Fibroblast of mammary gland (primary cell): ENCODE measurements at places on chromosomes 6 and 20.
A peak's percentile ranks its signal among the peaks of the same experiment; 100 is the strongest.

GRCh38 chr20:12086359-12086758 lies 168.7 kb downstream of the BTBD3 start:
- peak; percentile 20 for DNase-seq

DNA sequence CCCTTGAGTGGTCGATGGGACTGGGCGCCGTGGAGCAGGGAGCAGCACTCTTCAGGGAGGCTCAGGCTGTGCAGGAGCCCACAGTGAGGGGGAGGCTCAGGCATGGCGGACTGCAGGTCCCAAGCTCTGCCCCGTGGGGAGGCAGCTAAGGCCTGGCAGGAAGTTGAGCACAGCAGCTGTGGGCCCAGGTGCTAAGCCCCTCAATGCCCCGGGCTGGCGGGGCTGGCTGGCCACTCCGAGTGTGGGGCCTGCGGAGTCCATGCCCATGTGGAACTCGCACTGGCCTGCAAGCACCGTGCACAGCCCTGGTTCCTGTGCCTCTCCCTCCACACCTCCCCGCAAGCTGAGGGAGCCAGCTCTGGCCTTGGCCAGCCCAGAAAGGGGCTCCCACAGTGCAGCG lies 948.4 kb upstream of the EYS start:
- no peak for DNase-seq

GRCh38 chr20:44027343-44028002 lies 112.8 kb downstream of the TOX2 start:
- DNase-seq, result peak; percentile 15

DNA sequence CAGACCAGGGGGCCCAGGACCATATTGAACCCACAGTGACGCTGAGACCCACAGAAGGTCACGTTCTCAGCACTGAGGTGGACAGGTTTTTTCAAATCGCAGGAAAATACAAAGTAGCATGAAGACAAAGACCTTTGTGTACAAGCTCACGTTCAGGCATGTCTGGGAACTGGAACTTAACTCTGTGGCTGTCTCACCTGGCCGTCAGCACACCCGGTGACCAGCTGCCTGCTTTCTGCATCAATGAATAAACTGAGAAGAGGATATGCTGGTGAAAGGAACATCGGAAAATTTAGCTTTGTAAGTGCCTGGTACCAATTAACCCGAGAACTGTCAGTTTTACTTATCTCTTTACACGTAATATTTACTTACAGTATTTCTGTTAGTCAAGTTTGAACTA lies 36.5 kb downstream of the WDR27 start:
- no peak for DNase-seq
